ENCODE measurements at places on chromosomes 2 and 18.

DNA sequence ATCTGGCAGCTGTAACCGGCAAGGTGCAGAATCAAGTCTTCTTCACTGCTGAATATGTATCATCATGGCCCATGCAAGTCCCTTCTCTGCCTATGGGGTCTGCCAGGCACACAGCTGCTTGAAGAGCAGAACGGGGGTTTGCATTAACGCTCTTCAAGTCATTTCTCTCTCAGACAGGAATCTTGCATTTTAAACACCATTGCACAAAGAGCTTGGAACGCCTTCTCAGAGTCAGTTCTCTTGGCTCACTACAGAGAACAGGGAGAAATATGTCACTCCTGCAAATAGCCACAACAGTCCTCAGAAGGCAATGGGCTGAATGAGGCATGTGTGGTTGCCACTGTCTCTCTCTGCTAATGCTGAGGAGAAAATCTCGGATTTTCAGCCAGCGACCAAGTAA is 2173.5 kb upstream of the PIK3C3 start:
- no peak for DNase-seq

DNA sequence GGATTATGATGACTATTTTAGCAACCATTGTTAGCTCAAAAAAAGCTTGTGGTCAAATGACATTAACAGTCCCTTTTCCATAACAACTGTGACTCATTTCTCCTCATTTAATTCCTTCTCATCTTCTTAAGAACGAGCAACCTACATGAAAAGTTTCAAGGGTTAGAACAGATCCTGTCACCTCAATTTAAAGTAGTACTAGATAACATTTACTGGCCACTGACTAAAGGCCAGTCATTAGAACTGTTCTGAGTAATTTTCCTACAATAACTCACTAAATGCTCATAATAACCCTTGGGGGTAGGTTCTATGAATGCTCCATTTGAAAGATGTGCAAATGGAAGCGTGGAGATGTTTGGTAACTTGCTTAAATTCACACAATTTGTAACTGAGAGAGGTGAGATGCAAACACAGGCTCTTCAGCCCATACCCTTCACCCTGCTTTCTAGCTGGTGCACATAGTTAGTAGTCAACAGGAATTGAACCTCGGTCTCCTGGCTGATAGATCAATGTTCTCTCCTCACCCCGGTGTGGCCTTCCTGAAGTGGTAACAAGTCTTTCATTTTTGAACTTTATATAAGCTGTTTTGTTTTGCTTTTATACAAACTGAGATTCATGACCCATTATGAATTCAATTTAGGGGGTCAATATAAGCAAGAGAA is 212.5 kb downstream of the SETBP1 start:
- no peak for DNase-seq

- no peak for DNase-seq
These were observed 3.7 kb downstream of the ACKR3 start for GRCh38 chr2:236573066-236573929.

DNA sequence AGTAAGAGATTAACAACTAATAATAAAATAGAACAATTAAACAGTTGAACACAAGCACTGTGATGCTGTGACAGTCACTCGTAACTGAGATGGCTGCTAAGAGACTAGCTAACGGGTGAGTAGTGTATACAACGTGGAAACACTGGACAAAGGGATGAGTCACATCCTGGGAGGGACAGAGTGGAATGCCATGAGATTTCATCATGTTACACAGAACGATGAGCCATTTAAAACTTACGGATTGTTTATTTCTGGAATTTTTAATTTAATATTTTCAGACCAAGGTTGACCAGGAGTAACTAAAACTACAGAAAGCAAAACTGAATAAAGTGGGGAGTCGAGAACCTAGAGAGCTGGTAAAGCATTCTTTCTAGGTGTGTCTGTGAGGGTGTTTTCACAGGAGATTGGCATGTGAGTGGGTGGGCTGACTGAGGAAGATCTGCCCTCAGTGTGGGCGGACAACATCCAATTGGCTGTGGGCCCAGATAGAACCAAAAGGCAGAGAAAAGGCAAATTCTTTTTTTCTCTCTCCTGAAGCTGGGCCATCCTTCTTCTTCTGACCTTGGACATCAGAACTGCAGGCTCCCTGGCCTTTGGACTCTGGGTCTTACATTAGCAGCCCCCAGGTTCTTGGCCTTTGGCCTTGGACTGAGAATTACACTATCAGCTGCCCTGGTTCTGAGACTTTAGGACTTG is 14.6 kb downstream of the TMSB10 start:
- DNase-seq, result no peak

GRCh38 chr18:49042246-49042570 is 91.4 kb upstream of the SMAD7 start:
- no peak for DNase-seq

DNA sequence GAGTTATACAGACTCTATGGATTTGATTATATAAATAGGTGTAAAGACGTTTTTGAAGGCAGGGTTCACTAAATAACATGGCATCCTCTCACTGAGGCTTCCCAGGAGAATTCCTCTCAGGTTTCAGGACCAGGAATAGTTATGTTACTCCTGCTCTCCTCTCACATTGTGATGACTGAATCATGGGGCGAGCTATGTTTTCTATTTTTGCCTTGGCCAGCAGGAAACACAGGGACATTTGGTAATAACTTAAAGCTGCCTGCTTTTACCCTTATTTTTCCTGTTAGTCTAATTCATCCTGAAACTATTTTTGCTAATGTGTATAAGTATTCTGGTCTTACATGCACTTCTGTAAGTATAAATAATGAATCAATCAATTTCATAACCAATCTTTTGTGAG is 115.3 kb upstream of the ITGB6 start:
- DNase-seq, result no peak

GRCh38 chr2:117330641-117331040 is 483.9 kb upstream of the DDX18 start:
- no peak for DNase-seq

All from H7 (cell line).